T1000 (cell line): ENCODE measurements at places on chromosomes 1 and 21.

- DNase-seq = no peak
Observed at GRCh38 chr1:229011022-229011421, 259.9 kb upstream of the RAB4A start.

- DNase-seq = no peak
Observed at GRCh38 chr1:6027591-6027990, 18.1 kb upstream of the KCNAB2 start.

DNA sequence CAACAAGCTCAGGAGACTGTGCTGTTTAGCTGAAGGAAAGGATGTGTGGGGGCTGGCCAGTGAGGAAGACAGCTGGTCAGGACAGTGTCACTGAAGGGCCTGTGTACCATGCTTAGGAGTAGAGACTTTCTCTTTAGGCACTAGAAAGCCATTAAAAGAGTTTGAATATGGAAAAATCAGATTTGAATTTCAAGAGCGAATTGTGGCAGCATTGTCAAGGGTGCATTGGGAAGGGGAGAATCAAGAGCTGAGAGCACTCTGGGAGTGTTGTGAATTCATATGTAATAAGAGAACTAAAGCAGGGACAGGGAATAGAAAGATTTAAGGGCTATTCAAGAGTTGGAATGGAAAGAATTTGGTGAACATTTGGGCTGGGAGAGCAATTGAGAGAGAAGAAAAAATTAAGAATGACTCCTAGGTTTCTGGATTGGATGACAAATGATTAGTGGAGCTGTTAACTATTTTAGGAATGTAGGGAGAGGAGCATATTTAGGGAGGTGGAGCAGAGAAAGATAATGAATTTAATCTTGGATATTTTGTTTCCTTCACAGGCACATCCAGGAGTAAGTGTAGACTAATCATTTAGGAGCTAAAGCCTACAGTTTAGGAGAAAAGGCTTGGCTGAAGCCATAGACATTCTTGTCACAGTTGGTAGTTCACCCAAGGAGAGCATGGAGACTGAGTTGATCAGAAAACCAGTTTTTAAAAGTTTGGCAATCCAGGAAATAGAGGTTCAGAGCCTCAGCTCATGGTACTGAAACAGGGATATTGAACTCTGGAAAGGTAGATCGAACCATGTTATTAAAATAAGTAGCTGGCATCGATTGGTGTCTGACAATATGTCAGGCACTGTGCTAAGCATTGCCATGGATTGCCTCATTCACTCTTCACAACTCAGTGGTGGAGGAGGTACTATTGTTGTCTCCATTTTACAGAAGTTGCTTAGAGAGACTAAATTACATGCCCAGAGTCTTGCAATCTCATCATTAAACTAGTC is 23.1 kb upstream of the TOR3A start:
- no peak for DNase-seq

DNA sequence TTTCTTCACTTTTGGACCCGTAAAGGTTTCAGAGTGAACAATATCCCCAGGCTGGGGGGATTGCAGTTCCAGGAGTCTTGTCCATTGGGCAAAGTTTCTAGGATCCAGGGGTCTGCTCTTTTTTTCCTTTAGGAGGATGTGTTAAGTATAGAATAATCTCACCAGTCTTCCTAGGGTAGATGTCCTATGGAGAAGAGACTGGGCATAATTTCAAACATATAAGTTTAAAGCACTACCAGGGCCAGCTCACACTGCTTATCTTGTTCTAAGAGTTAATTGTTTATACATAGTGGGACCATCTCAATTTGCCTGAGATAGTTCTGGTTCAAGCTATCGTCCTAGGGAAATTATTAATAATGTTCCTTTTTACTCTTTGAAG is 1.2 kb downstream of the CHI3L2 start:
- no peak for DNase-seq

DNA sequence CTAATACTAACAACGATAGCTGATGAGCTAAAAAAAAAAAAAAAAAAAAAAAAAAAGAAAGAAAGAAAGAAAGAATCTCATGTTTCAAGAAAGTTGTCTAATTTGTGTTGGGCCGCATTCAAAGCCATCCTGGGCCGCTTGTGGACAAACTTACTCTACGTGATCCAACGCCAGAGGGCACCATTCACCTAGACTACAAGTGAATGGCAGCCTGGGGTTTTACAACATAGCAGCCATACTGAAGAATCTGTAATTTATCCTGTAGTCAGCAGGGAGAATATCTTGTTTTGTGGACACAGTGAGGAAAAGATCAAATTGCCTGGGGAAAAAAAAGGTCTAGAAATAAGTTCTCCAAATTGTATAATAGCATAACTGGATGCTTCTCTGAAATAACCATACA is 47.0 kb downstream of the CYP2J2 start:
- DNase-seq = no peak

DNA sequence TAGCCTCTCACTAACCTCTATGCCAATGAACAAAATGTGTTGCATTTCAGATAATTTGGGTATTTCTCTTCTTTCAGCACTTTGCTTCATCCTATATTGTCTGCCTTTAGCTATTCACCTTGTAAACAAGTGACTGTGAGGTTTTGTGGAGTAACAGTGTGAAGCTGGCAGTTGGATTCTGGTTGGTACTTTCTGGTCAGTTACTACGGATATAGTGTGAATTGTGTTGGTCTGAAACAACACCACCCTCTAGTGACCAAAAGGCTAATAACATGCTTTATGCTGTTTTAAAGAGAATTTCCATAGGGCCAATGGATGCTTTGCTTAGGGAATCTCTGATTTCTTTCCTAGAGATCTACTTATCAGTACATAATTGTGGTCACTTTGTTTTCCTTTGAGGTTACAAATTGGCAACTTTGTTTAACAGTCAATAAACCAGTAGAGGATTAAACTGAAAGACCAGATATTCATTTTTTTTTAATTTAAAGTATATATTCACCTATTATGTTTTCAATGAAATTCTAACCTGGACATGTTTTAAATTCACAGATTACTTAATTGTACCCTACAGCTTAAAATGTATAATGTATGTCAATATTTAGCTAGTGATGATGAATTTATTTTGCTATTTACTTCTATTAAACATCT is 2.5 kb upstream of the PTGER3 start:
- peak; percentile 28 for DNase-seq

GRCh38 chr1:7526196-7526866 is 244.8 kb upstream of the VAMP3 start:
- peak; percentile 47 for DNase-seq

DNA sequence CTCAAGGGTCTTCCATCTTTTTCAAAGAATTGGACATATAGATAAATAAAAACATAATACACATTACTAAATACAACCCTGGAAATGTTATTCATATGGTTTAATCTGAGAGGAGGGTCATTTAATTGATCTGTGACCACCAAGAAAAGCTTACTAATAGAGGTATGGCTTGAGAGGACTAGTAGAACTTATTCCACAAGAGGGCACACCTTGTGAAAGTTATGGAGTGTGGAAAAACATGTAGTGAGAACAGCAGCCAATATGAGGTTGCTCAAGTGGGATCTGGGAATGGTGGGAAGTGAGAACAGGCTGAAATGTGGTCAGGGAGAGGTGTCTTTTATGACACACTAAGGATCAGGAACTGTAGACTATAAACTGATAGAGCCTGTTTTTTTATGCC is 973.5 kb upstream of the B3GALT2 start:
- DNase-seq = no peak
